ENCODE measurements at places on chromosomes 3 and 15. TPM values are rescaled to one million over a fixed set of nuclear protein-coding genes. Genes with fewer than 3 reads are reported as not detected.

PCOLCE2 gene
- not detected for total RNA-seq

GOLGA8T gene
- total RNA-seq = not detected

FEZF2 gene
- total RNA-seq = not detected

FHIT gene
- 48.3 TPM for total RNA-seq

DNA sequence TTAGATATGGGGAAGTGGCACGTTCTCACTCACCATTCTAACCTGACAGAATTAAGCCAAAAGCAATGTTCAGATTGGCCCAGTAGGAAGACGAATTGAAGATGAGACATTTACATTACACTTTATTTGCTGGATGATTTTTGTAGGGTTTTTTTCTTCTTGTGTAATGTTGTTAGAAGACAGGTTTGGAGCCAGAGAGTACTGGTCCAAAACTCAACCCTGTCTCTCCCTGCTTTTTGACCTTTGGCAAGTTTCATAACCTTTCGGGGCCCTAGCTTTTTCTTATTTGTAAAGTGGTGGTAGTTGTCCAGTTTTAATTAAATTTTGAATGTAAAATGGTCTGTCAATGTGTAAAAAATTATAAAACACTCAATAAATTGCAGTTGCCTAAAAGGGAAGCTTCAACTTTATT lies 29.5 kb downstream of the PDE8A start:
- peaks cover 27% of the 10 kb centered on the region for H3K4me1 ChIP-seq
- H3K36me3 ChIP-seq = no peaks in the 10 kb centered on the region
- no peak overlapping the region for H3K4me3 ChIP-seq
- DNase-seq = no peak

DNA sequence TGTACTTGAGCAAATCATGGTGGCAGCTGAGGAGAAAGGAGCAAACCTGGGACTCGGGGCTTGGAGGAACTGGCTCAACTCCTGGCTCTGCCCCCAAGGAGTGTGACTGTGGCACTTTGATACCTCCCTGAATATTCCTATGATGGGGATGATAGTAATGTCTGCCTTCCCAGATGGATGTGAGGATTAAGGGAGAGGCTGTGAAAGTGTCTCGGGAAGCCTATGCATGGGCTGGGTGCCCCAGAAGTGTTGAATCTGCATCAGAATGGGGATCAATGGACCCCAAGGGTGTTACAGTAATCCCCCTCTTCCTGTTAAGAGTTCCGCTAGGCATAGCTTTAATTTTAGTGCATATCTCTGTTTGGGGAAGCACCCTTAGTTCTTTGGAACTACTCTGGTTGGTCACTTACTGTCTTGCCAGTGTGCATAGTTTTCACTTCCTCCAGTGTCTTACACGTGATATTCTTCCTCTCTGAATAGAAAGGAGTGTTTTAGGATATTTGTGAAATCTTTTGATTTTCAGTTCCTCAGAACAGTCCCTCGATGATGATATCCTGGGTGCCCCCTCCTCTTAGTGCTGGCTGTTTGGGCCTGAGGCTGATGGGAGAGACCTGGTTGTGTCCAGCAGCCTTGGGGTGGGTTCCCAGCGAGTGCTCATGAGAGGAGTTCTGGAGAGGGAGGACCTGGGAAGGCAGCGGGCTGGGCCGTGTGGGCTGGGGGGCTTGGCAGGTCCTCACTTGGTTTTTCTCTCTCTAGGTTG lies 97.5 kb downstream of the CHDH start:
- H3K4me3 ChIP-seq = no peak overlapping the region
- no peaks in the 10 kb centered on the region for H3K36me3 ChIP-seq
- no peaks in the 10 kb centered on the region for H3K27me3 ChIP-seq
- H3K4me1 ChIP-seq = peaks cover 8% of the 10 kb centered on the region

GRCh38 chr15:68794863-68795262 lies 25.8 kb downstream of the ANP32A start:
- H3K36me3 ChIP-seq = no peaks in the 10 kb centered on the region
- H3K4me3 ChIP-seq = no peak overlapping the region
- H3K4me1 ChIP-seq = peaks cover 99% of the 10 kb centered on the region
- no peak for DNase-seq
- H3K27ac ChIP-seq = peak overlapping the region; percentile 22
- no peaks in the 10 kb centered on the region for H3K27me3 ChIP-seq

DNA sequence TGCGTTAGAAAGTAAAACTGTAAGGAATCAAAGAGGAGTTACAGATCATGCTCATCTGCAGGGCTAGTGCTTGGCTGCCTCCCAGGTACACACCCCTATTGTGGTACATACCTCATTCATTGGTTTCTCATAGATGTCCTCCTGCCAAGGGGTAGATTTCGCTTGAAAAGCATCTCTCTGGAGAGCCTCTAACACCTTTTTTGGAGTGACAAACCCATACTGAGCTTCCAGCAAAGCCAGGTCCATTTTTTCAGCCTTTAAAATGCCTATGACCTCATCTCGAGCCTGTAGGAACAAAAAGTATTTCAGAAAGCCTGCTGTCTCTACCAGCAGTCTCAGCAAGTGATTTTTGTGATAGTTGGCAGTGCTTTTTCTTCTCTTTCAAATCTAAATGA lies 112.1 kb downstream of the CMSS1 start:
- H3K27ac ChIP-seq = no peak overlapping the region
- no peaks in the 10 kb centered on the region for H3K27me3 ChIP-seq
- no peaks in the 10 kb centered on the region for H3K4me1 ChIP-seq
- H3K36me3 ChIP-seq = no peaks in the 10 kb centered on the region
- H3K4me3 ChIP-seq = no peak overlapping the region

DNA sequence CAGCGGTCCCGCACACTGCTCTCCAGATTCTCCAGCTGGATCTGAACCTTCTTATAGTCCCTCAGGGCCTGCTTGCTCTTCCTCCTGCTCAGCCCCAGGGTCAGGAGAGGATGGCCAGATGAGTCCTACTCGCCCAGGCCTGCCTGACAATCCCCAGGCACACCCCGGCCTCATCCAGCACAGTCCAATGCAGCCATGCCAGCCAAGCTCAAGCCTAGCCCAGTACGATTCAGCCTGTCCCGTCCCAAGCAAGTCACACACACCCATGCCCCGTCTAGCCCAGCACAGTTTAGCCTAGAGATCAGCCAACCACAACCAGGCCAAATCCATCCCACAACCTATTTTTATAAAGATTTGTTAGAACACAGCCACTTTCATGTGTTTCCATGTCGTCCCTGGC lies 16.8 kb downstream of the PLXNB1 start:
- no peak for DNase-seq
- H3K4me3 ChIP-seq = no peak overlapping the region
- no peaks in the 10 kb centered on the region for H3K36me3 ChIP-seq

DNA sequence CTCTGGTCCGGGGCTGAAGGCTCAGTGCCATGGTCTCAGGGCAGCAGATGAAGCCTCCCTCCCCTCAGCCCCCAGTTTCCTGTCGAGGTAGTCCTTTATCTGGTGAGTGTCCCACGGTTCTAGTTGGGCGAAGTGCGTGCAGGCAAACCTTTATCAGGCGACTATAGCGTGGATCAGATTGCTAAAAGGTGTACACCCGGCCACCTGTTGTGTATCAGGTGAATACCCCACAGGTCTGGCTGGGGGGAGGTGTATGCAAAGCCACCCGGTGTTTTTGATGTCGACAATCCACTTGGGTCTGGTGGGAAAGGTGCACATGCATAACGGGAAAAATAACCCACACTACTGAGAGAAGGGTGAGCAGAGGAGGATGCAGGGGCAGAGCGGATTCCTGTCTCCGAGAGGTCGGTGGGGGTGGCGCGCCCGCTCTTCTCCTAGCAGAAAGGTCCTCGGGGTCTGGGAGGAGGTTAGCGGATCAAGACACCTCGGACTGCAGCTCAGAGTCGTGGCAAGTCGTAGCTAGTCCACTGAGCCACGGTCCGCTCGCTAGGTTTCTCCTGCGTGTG lies 507 bp downstream of the SLC12A6 start:
- peaks cover 75% of the 10 kb centered on the region for H3K4me1 ChIP-seq
- peak; percentile 23 for DNase-seq
- peak overlapping the region; percentile 76 for H3K27ac ChIP-seq

DNA sequence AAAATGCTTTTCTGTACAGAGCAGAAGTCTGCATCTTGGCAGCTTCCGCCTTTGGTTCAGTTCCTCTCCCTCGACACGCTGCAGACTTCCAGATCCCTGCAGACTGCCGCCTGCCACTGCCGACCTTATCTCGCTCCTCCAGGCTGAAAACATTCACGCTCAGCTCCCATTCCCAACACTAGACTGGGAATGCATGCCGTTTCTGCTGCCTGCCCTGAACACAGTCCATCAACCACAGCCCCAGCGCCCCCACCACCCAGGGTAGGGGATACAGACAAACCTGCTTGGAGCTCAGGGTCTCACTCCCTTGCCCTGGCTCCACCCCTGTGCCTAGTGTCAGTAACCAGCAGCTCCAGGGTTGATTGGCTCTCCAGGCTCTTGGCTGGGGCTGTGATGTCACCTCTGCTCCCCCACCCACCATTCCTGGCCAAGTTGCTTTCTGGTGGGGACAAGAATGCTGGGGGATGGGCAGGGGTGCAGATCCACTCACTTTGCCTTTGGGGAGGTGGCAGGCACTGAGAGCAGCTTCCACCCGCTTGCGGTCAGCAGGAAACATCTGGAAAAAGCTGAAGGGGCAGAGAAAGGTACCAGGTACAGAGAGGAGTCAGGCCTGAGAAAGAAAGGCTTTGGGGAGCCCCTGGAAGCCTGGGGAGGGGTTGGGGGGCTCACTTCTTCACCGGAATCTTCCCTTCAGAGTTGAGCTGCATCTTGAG lies 6.1 kb downstream of the PLCB2 start:
- H3K4me3 ChIP-seq = no peak overlapping the region
- no peak overlapping the region for H3K27ac ChIP-seq
- peaks cover 63% of the 10 kb centered on the region for H3K36me3 ChIP-seq
- peaks cover 25% of the 10 kb centered on the region for H3K4me1 ChIP-seq
- no peak for DNase-seq

DNA sequence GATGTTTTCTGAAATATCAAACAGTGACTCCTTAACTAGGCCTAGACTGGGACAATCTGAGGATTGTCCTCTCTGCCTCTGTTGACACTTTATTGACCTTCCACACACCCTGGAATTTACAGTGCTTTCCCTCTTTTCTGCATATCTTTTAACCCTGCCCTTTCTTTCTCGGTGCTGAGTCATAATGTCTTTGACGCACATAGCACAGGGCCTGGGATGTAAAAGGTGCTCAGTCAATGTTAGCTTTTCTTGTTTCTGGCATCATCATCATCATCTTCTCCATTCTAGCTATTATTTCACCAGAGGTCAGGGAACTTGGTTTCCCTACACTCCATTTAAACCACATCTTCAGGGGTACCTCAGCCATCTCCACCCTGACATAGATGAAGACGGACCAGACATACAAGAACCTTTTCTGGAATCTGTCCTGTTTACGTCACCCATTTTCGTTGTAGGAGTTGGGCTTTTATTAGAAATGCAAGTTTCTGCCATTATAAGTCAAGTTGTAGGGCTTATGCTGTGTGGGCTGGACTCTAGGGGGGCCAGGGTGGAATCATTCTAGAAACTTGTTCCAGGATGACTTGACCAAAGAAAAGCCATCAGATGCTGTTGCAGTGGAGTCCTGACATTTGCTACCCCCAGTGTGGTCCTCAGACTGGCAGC lies 46.6 kb downstream of the ZBTB38 start:
- H3K4me3 ChIP-seq = no peak overlapping the region
- peak overlapping the region; percentile 77 for H3K27ac ChIP-seq
- H3K27me3 ChIP-seq = no peaks in the 10 kb centered on the region
- H3K36me3 ChIP-seq = peaks cover 12% of the 10 kb centered on the region
- DNase-seq = no peak

- no peak for DNase-seq
- no peak overlapping the region for H3K4me3 ChIP-seq
- no peaks in the 10 kb centered on the region for H3K36me3 ChIP-seq
- H3K27me3 ChIP-seq = no peaks in the 10 kb centered on the region
Measured at GRCh38 chr3:29933802-29934490, 653.1 kb downstream of the RBMS3 start.
